Activated B cell treated with CpG ODN at 0.5 μM for 24 hours (primary cell): ENCODE measurements at places on chromosomes 2 and 18. TPM values are rescaled to one million over a fixed set of nuclear protein-coding genes. Genes with fewer than 3 reads are reported as not detected.

The SIX3 gene
- total RNA-seq = not detected in 2 replicates

The TAF4B gene
- total RNA-seq = 11.6 and 13.4 TPM in 2 replicates

The HIBCH gene
- total RNA-seq = 16.3 and 21.2 TPM in 2 replicates

The MROH2A gene
- not detected in 2 replicates for total RNA-seq

The HRH4 gene
- total RNA-seq = not detected in 2 replicates

The AOX1 gene
- 0.24 TPM in 1 of 2 replicates, not detected in the other for total RNA-seq

The TUBA3D gene
- not detected in 2 replicates for total RNA-seq

The PSMG2 gene
- total RNA-seq = 67.4 and 69.1 TPM in 2 replicates
